ENCODE measurements at places on chromosomes 4 and X. TPM values are rescaled to one million over a fixed set of nuclear protein-coding genes. Genes with fewer than 3 reads are reported as not detected.
A peak's percentile ranks its signal among the peaks of the same experiment; 100 is the strongest.

UBQLN2 gene
- 32.2 TPM for total RNA-seq

GRCh38 chr4:85862896-85863295 is 387.9 kb downstream of the ARHGAP24 start:
- no peaks in the 10 kb centered on the region for H3K36me3 ChIP-seq
- no peaks in the 10 kb centered on the region for H3K4me1 ChIP-seq
- no peaks in the 10 kb centered on the region for H3K27me3 ChIP-seq

GRCh38 chrX:102846544-102847236 is 90.4 kb upstream of the RAB40AL start:
- no peak overlapping the region for H3K4me3 ChIP-seq
- H3K36me3 ChIP-seq, result peaks cover 2% of the 10 kb centered on the region
- H3K27me3 ChIP-seq, result no peaks in the 10 kb centered on the region
- no peak overlapping the region for H3K27ac ChIP-seq
- H3K4me1 ChIP-seq, result peaks cover 3% of the 10 kb centered on the region

DNA sequence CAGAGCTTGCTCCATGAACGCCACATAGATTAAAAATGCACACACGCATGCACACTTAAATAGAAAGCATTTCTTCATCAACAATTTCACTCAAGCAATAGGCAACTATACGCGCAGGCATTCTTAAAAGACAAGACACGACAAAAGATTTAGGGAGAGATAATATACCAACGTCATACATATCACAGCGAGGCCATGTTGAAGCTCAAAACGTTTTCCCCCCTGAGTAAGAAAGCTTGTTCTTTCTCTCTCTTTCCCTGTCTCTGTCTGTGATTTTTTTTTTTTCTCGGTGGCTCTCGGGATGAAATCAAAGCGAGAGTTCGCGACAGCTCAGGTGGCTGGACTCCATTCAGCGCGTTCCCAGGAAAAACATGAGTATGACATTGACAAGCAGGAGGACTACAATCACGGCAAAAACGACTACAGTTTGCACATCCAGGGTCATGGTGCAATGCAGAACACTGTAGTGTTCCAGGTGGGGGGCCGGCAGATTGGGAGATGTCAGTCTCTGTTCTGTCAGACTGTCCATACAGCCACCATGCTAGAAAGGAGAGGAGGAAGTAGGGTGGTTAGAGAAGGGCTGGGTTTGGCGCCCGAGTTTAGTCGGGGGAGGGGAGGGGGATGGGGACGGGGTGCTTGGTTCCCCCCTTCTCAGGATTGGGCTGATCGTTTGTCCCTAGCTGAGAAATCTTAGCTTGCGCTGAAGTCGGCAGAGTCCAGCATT is 30.7 kb downstream of the ARHGEF9 start:
- peak overlapping the region; percentile 97 for H3K27ac ChIP-seq
- DNase-seq, result peak; percentile 45
- peaks cover 37% of the 10 kb centered on the region for H3K4me1 ChIP-seq
- no peaks in the 10 kb centered on the region for H3K27me3 ChIP-seq
- no peaks in the 10 kb centered on the region for H3K36me3 ChIP-seq

GRCh38 chrX:122770581-122770980 is 413.5 kb upstream of the GRIA3 start:
- no peaks in the 10 kb centered on the region for H3K27me3 ChIP-seq
- H3K36me3 ChIP-seq, result no peaks in the 10 kb centered on the region
- no peak overlapping the region for H3K4me3 ChIP-seq
- no peak for DNase-seq

- H3K27ac ChIP-seq, result no peak overlapping the region
- no peak overlapping the region for H3K4me3 ChIP-seq
- no peak for DNase-seq
- H3K36me3 ChIP-seq, result peaks cover 28% of the 10 kb centered on the region
- H3K27me3 ChIP-seq, result no peaks in the 10 kb centered on the region
These were observed 30.1 kb upstream of the MTMR1 start for GRCh38 chrX:150663073-150663472.

GRCh38 chr4:86717651-86718050 is 123.5 kb downstream of the PTPN13 start:
- peaks cover 2% of the 10 kb centered on the region for H3K27me3 ChIP-seq
- peaks cover 2% of the 10 kb centered on the region for H3K4me1 ChIP-seq
- H3K36me3 ChIP-seq, result no peaks in the 10 kb centered on the region
- no peak overlapping the region for H3K27ac ChIP-seq

Measured in activated CD4-positive, alpha-beta T cell treated with anti-CD3 and anti-CD28 coated beads for 36 hours (primary cell).